Stimulated activated CD4-positive, alpha-beta T cell treated with anti-CD3 and anti-CD28 coated beads, Interleukin-1b, Interleukin-23, amount 100 ng/mL, for 1 hour (primary cell): ENCODE measurements at places on chromosomes 6 and 20.

GRCh38 chr6:11132194-11132888, 20.8 kb upstream of the ERVFRD-1 start:
- no peak for DNase-seq

GRCh38 chr6:106525882-106526275, 103.4 kb downstream of the RTN4IP1 start:
- no peak for DNase-seq

DNA sequence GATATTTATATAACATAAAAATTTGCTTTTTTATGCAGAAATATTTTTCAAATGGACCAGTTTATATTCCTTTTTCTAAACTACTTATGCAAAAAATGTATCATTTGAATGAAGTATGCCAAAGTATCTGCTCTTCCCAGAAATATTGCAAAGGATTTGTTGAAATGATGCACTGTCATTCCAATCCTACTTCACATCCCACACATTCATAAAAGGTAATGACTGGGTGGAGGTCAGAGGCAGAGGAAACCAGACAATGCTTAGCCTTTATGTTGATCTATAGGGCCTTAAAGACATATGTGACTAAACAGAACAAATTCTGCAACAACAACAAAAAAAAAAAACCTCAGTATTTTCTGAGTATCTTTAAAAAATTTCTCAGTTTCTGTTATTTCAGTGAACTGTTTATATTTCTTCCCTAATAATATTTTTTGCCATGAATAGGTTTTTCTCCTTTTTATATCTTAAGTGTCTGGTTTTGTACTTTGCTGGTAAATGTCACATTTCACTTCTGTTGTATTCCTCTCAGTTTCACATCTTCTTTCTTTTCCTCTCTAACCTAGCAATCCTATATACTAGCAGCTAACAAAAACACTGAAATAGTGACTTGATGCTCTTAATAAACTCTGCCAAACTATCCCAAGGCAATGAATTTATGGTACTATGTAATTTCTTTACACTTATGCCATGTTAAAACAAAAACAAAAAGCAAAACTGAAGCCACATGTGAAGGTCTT, 374.1 kb downstream of the BCKDHB start:
- DNase-seq, result no peak

DNA sequence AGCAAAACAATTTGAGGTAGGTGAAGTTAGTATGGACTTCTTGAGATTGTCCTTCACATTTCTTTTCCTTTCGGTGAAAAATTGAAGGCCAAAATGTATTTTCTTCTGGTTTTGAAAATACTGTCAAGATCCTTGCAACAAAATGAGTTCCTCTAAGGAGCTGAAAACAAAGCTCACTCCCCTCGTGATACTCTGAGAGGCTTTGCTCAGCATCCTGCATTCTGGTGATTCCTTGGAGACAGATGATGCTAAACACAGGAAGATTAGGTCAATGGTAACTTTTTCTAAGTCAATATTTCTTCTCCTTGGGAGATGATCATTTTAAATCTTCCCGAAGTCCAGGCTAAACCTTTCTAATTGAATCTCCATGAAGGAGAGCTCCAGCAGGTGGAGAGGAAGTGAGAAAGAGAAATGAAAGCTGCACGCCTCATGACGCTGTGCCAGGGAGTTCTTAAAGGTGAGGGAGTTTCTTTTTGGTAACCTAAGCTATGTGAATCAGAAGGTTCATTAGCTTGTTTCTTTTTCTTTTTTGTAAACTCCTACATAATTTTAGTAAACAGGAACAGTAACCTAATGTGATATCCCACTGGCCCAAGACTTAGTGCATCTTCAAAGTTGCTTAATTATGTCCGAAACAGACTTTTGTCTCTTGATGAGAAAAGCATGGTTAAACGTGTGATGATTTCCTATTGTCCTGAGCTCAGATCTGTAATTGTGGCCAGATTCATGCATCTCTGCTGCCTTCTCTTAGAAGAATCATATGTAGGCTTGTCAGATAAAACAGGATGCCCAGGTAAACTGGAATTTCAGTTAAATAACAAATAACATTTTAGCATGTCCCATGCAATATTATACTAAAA, 15.0 kb downstream of the ESR1 start:
- no peak for DNase-seq

DNA sequence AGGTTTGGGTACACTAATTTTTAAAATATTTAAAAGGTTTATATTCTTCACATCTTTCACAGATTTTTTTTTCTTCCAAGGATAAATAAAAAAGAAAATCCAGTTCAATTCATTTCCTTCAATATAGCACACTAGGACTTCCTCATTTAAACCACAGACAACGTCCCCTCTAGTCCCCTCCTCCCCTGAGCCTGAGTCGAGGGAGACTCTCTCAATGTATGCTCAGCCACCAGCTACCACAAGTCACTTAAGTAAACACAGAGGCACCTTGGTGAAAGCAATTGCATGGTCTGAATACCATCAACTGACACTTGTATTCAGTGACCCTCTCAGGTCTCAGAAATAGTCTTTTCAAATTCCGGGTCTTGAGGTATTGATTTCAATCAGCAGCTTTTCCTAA, 88.6 kb downstream of the SIM1 start:
- no peak for DNase-seq

DNA sequence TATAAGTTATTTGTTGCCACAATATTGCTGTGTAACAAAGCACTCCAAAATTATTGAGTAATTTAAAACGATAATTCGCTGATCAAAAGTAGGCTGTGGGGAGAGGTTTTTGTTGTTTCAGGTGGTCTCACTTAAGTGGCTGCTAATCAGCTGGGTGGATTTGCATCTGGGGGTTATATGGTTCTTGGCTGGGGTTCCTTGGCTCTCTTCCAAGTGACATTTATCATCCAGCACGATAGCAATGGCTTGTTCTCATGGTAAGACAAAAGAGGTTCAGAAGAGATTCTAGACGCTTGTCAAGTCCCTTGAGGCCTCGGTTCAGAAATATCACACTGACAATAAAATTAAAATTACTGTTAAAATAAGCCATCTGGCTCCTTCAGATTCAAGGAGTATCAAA, 1648.8 kb downstream of the GRIK2 start:
- DNase-seq, result no peak

DNA sequence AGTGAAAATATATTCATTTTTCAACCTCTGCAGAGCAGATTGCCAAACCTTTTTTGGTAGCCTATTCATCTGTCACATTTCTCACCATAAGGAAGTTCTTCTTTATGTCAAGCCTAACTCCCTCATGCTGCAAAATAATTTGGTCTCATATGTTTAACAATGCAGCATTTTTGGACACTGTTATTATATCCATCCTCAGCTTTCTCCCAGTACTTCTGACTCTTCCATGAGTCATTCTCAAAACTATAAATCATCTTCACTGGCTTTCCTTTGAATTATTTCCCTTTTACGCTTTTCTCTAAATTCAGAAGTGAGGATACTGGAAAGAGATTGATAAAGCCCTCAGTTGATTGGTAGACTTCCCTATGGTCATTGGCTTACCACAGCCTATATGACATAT, 192.2 kb downstream of the TPBG start:
- DNase-seq, result no peak

GRCh38 chr6:44897316-44897715, 430.8 kb upstream of the RUNX2 start:
- no peak for DNase-seq

DNA sequence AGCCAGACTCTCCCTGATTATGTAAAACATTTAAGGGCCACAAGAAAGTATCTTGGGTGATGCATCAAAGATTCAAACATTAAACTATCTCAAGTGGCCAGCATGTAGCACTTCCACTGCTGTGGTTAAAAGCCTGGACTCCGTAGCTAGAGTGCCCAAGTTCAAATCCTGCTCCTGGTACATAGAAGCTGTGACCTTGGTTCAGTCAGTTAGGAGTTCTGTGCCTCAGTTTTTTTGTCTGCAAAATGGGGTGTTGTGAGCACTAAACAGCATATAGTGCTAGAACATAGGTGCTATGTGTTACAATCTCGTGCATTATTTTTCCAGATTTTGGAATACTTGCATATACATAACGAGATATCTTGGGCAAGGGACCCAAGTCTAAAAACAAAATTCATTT, 68.7 kb downstream of the PSMG4 start:
- DNase-seq, result no peak
